ENCODE measurements at places on chromosomes 5 and 9.

GRCh38 chr9:76027861-76028260 lies 137.4 kb downstream of the PCSK5 start:
- DNase-seq: no peak

- no peak for DNase-seq
Observed at GRCh38 chr9:130981756-130982137, 27.2 kb upstream of the LAMC3 start.

GRCh38 chr9:26524267-26524666 lies 368.3 kb downstream of the CAAP1 start:
- DNase-seq: no peak

DNA sequence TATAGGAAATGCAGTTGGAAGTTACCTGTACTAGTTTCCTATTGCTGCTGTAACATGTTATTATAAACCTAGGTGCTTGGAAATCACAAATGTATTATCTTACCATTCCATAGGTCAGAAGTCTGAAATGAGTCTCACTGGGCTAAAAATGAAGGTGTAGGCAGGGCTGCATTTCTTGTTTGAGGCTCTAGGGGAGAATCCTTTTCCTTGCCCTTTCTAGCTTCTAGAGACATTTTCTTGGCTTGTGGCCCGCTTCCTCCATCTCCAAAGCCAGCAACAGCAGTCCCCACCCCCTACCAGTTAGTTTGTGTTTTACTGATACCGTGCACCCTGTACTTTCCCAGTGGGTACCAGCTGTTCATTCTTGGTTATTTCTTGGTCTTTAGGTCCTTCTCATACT lies 153.3 kb downstream of the SLF1 start:
- DNase-seq: no peak

- no peak for DNase-seq
Observed at GRCh38 chr9:2722715-2723114, 5.4 kb downstream of the KCNV2 start.

DNA sequence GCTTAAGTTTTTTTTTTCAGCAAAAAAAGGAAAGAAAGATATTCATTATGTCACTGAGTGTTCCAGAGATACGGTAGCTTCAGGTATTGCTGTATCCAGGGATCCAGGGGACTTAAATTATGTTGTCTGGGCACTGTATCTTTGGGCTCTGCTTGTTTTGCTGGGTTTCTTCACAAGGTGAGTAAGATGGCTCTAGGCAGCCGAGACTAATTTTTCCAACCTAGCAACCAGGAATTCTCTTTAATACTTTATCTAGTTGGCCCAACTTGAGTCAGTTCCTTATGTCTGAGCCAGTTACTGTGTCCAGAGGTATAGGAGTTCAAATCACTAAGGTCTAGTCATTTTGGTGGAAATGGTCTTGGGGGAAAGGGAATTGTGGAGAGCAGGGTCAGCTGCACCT lies 66.0 kb downstream of the MAN2A1 start:
- DNase-seq: no peak

DNA sequence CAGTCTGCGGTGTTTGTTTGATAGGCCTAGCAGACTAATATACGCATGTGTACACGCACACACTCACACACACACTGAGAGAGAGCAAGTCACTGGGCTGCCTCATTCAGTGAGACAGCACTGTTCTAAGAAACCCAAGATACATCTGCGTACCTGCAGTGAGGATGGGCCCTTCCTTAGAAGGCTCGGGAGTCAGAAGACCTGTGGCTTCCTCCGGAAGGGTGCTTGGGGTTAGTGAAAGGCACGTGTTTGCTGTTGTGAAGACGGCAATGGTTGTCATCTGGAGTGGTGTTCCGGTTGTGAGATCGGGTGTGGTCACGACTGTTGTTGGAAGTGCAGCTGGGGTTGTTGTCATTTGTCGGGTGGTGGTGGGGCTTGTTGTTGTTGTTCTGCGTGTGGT lies 11.7 kb downstream of the TIMD4 start:
- DNase-seq: no peak

GRCh38 chr9:7266911-7267595 lies 509.3 kb downstream of the KDM4C start:
- DNase-seq: peak; percentile 72

DNA sequence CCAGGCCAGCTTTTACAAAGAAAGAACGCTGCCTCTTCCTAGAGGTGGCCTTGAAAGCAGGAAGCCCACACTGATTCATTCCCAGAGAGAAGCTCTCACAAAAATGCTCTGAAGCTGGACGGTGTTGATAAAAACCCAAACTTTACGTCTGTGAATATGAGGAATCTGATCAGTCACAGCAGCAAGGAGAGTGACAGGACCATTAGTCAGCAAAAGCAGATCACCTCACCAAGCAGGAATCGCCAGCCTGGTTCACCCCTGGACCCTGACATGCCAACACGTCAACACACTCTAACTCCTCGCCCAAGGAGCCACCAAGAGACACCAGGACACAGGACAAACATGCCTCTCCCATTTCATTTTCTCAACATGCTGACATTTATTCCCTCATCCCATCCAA lies 70.6 kb upstream of the ZNF622 start:
- no peak for DNase-seq

DNA sequence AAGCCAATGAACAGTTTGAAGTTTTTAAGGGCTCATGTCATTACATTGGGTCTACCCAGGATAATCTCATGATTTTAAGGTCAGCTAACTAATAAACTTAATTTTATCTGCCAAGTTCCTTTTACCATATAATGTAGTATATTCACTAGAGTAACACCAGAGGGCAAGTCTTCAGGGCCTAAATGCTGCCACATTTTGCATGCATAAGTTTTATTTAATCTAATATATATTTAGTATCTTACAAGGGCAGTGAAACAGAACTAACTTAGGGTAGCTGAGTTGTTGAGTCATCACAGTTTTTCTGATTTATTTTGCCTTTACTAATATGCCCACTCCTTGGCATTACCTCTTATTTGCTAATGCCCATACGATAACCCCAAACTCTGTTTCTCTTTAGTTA lies 8.1 kb upstream of the APC start:
- DNase-seq: no peak

DNA sequence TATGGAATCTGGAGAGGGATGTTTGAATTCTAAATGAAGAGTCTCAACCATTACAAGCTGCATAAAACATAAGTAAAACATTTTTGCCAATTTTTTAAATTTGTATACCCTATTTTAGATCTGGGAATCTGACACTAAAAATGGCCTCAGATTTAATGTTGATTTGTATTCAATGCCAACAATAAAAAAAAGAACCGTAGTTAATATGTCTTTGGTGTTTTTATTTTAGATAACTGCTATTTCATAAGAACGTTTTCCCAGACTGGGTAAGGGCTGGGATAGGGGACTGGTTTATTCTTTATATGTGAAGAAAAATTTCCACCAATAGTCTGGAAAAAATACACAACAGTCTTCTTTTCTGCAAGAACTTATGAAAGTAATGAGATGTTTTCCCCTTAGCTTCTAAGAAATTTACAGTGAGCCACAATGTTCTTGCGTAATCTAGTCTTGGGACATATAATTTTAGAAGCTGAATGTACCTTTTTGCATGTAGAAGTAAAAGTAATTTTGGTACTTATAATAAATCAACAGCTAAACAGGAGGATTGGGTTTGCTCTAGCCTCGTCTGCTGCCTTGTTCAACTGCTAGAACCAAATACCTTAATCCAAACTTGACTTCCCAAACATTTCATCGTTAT lies 244.6 kb upstream of the EFNA5 start:
- no peak for DNase-seq

DNA sequence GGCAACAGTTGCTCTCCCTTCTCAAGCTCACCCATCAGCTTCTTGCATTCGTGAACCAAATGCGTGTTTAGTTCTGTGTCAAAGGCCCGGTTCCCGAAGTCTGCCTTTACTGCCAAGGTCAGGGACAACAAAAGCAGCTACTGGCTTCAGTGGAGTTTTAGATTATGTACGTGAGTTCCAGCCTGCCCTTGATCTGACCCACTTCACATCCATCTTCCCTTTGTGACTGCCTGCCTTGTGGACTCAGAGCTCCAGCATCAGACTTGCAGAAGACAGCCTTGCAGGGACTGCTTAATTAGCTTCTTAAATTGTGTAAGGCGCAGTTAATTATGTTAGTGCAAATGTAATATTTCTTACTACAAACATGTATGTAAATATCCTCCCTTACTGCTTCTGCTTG lies 774.7 kb upstream of the EDIL3 start:
- no peak for DNase-seq

- no peak for DNase-seq
Observed at GRCh38 chr5:57258052-57258451, 84.2 kb downstream of the GPBP1 start.

GRCh38 chr5:103424453-103425205 lies 138.0 kb downstream of the NUDT12 start:
- no peak for DNase-seq

GRCh38 chr5:153824909-153825308 lies 213.8 kb downstream of the FAM114A2 start:
- no peak for DNase-seq

DNA sequence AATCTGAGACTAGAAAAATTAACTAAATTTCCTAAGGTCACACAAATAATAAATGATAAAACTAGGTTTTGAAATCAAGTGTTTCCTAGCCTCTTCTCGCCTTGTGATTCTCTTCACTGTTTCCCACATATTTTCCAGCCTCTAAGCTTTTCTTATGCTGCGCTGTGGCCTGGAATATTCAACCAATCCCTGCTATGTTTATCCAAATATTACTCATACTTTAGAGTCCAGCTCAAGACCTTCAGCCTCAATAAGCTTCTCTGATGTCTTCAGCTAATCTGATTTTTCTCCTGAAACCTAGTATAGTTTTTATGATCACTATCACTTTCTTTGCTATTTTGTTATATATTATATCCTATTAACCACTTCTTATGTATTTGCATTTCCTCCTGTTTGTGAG lies 303.1 kb upstream of the CDH6 start:
- DNase-seq: no peak

DNA sequence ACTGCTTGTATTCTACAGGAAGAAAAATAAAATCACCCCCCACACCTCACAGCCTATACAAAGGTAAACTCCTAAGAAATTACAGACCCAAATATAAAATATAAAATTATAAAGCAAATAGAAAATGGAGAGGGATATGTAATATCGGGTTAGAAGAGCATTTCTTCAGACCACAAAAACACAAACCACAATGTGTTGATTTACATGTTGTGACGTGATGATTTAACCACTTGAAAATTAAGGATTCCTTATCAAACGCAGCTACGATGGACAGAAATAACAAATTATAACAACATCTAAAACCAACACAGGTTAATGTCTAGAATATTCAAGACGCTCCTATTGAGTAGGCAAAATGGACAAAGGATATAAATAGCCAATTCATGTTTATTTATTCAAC lies 26.3 kb downstream of the SSBP2 start:
- no peak for DNase-seq

DNA sequence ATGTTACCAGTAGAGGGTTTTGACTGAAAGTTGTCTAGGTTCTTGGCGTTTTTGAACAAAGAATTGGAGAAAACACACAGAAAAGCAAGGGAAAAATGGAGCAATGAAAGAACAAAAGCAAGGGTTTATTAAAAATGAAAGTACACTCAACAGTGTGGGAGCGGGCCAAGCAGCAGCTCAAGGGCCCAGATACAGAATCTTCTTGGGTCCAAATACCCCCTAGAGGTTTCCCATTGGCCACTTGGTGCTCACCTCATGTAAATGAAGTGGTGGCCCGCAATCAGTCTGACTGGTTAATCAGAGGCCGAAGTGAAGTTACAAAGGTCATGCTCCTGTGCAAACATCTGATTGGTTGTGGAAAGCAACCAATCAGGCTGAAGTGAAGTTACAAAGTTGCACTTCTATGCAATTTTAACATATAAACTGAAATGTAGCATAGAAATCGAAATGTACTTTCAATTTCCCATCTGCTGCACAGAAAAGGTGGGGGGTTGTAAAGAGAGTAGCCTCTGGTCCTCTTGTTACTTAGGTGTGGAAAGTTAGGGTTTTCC lies 1.9 kb upstream of the GM2A start:
- no peak for DNase-seq

DNA sequence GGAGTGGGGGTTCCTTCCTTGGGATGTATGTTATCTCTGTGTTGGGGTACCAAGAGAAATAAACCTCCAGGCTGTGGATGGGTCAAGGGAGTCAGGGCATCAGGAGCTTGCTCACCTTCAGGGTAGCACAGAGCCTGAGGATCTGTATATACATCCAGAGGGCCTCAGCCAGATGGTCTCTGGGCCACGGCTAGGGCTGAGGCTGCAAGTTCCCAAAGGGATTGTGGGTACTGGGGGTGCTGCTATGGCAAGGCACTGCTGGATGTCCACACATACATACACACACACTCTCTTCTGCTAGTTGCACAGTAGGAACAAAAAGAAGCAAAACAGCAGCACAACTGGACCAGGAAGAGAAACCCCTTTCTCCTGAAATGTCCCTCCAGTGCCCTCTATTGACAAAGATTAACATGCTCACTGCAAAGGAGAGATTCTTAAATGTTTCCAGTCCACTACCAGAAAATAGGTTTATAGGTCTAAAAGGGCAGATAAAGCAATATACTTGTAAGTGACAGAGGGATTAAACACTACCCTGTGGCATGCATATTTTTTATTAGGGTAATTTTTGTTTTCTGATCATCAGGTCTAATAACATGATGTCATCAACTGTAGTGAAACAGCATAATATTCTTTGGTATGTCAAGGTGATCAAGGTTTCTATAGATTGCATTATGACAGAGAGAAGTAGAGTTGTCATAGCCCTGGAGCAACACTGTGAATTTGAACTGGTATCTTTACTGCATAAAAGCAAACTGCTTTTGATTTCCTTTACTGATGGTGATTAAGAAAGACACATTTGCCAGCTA lies 56.3 kb upstream of the KCNN2 start:
- DNase-seq: no peak

DNA sequence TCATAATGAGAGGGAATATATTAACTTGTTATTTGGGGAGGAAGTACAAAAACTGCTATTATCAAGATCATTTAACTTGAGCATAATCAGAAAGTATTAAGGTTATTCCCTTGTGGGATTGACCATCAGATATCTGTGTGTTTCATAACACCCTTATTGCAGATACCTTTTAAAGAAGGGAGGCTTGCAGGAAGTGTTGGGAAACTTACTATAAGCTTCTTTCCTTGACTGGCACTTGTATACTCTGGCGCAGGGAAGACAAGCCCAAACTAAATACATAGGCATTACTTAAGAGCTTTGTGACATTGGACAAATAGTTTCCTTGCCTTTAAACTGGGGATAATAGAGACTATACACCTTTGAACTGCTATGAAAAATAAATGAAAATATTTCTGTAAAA lies 50.9 kb downstream of the PIK3R1 start:
- DNase-seq: no peak
